T follicular helper cell (primary cell): ENCODE measurements at places on chromosomes 1 and 21.

- DNase-seq: no peak
Measured at GRCh38 chr1:12546771-12547585, 71.0 kb downstream of the DHRS3 start.

GRCh38 chr21:45080232-45080631 lies 5.9 kb downstream of the ADARB1 start:
- no peak for DNase-seq

- no peak for DNase-seq
Measured at GRCh38 chr1:25758466-25759070, 41.4 kb upstream of the SELENON start.

GRCh38 chr1:50458507-50458906 lies 35.3 kb upstream of the DMRTA2 start:
- no peak for DNase-seq

DNA sequence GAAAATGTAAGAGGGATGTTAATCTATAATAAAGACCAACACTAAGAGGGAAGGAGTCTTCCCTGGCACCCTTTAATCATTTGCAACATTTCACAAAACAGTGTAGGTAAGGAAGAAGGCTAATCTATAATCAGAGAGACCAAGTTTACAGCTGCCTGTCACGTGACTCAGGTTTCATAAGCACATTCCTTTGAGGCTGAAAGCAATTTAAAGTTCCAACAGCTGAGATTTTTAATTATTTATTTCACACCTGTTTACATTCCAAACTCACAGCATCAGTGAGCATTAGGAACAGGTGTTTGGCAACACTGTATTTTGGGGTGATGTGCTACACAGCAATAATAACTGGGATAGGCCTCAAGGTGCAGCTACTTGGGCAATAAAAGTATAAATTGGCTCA lies 75.7 kb upstream of the PGBD5 start:
- DNase-seq: no peak

DNA sequence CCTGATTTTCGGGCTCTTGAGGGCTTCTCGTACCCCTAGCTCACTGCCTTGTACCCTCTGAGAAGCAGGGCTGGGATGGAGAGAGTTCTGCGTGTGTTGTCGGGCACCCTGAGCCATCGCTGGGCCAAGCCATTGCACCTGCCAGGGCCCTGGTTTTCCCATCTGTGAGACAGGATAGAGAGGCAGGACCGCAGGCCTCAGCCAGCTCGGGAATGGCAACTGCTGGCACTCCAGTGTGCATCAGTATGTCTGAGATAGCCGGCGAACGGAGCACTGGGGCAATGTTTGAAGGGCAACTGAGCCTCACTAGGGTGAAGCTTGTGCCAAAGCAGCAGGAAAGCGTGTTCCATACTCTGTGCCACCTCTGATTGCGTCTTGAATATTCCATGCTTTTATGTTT lies 66.9 kb downstream of the TENT5C start:
- DNase-seq: no peak

- DNase-seq: no peak
Measured at GRCh38 chr21:42862774-42863503, 16.4 kb downstream of the WDR4 start.
